ENCODE measurements at places on chromosomes 12 and 14.
A peak's percentile ranks its signal among the peaks of the same experiment; 100 is the strongest.

- DNase-seq = no peak
These were observed 56.8 kb downstream of the MOK start for GRCh38 chr14:102248121-102248520.

GRCh38 chr12:7078163-7078562 is 14.1 kb downstream of the C1R start:
- DNase-seq = no peak

DNA sequence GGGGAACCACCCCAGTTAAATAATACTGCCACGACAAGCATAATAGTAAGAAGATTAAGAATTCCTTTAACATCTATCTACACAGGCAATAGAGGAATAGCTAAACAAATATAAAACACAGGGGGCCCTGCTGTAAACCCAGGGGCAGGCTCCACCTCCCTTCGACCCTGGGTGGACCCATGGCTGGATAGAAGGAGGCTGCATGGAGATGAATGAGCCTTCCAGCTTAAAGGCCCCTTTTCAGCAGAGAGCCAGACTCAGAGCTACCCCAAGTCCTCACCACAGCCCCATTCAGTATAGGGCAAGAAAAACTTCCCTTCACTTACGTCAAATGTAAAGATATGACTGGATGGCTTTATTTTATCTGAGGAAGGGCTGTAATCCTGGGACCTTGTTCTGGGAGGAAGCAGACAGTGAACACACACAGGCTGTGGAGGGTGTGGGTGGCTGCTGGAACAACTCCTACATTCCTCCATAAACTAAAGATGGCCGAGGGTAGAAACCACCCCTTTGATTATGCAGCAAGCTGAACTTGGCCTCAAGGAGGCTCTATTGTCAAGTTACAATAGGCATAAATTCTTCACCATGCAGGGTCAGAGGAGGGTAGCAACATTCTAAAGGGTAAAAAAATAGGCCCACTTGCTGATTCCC is 30.4 kb downstream of the NUAK1 start:
- DNase-seq = no peak

GRCh38 chr12:54831631-54832030 is 22.7 kb upstream of the MUCL1 start:
- DNase-seq = no peak

DNA sequence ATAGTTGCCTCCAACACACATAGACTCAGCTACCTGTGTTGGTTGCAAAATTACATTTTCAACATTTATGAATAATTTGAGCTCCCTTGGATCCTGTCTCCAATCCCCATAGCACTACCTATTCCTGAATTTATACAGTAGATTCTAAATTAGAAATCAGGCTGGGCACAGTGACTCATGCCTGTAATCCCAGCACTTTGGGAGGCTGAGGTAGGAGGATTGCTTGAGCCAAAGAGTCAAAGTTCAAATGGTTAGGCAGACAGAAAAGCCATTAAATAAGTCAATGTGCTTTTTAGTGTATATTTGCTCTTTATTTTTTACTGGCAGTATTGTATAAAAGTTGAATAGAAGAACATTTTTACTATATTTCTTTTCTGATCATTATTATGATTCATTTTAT is 24.9 kb upstream of the C2CD5 start:
- DNase-seq = no peak

GRCh38 chr14:74213907-74214803 is 25.1 kb upstream of the VSX2 start:
- DNase-seq = no peak

DNA sequence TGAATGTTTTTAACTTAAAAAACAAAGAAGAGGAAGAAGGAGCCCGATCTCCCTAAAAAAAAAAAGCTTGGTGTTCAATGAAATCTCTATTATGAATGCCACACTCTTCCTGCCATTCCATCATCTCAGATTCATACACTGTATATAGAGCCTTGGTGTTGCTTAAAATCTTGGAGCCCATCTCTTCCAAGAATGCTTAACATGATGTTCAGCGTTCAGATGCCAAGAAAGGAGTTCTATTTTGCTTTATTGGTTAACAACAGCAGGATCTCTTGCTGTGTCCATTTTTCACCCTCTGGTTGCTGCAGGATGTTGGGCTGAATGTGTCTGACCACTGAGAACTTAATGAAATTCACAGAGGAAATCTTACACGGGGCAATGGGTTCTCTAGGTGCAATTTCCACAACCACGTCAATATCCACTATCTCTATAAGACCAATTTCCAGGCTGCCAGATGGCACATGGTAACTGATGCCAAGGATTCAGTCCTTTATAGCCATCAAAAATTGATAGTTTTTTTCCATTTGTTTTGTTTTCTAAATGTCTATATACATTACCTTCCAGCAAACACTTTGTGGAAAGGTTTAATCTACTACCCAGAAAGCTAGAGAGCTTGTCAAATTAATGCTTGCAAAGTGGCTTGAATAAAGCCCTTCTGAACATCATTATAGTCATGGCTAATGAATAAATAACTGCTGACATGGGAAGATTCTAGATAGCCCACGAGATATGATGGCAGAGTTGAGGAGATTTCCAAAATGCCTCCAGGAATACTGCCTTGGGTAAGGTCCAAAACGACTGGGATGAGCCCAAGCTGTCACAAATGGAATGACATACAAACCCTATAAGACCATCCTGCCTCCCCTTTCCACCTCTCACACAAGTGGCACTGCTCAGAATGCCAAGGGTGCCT is 26.5 kb downstream of the RERG start:
- no peak for DNase-seq

- no peak for DNase-seq
These were observed 63.2 kb downstream of the TESC start for GRCh38 chr12:117036046-117036445.

- DNase-seq = no peak
These were observed 65.3 kb upstream of the PTPRR start for GRCh38 chr12:70985850-70986249.

DNA sequence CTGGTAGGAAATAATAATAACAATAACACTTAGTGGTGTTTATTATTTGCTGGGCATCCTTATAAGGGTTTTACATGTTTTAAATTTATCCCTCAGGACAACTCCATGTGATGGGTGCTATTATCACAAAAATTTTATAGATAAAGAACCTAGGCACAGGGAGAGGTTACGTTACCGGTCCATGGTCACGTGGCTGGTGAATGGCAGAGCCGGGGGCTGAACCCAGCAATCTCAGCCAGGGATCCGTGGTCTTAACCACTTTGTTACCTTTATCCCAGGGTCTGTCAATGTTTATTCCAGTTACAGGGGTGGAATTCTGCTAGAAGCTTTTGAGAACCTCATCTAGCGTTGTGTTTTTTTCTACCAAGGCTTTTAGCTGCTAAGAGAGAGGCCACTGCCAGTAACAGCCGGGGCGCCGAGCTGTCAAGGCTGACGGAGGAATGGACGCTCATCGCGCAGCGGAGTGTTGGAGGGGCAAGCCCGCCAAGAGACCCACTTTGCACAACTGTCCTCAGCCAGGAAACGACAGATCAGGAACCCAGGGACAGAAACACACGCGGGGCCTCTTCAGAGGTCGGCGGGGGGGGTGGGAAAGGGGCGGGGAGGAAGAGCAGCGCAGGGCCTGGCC is 418 bp downstream of the AMN1 start:
- peak; percentile 62 for DNase-seq

GRCh38 chr12:62191491-62192179 is 68.6 kb upstream of the USP15 start:
- DNase-seq = no peak

DNA sequence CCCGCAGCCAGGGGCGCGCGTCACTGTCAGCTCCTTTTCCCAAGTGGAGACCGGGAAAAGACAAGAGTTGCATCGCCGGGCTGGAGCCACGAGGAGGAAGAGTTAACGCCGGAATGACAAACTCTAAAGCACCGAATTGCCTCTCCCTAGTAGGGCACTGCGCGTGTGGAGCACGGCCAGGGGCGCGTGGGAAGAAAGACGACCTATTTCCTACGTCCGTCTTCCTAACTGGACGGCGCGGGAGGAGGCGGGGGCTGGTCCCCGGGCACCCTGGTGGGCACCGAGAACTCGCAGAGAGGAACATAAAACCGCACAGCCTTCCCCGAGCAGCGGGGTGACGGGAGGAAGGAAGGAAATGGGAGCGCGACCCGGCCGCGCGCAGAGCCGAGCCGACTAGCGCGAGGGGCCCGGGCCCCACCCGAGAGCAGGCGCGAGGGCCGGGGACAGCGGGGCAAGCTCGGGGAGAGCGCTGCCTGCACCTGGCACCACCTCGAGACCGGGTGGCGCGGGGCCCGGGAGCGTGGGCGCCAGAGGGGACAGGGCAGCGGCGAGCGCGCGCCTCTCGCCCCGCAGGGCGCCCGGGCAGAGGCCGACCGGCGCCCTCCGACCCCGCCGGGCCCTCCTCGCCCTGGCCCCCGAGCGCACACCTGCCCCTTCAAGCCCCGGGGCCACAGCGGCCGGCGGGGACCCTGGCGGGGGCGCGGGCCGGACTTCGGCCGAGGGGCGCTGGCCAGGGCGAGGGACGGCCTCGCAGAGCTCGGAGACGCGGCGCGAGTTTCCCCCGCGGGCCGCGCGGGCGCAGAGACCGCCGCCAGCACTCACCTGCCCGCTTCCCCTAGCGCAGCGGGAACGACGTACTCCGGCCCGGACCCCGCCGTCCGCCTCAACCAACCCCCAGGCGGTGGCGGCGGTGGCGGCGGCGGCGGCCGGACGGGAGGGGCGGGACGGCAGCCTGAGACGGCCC is at the start of gene SETD3:
Gene SETD3 (minus strand): TSS at position 954 of the 964 bp plus-strand sequence. CDS start 15,054 bp downstream, outside the sequence.
- DNase-seq = peak; percentile 36

- DNase-seq = no peak
These were observed 17.3 kb upstream of the CHGA start for GRCh38 chr14:92905667-92906066.
